ENCODE measurements at places on chromosomes 3 and 15.

DNA sequence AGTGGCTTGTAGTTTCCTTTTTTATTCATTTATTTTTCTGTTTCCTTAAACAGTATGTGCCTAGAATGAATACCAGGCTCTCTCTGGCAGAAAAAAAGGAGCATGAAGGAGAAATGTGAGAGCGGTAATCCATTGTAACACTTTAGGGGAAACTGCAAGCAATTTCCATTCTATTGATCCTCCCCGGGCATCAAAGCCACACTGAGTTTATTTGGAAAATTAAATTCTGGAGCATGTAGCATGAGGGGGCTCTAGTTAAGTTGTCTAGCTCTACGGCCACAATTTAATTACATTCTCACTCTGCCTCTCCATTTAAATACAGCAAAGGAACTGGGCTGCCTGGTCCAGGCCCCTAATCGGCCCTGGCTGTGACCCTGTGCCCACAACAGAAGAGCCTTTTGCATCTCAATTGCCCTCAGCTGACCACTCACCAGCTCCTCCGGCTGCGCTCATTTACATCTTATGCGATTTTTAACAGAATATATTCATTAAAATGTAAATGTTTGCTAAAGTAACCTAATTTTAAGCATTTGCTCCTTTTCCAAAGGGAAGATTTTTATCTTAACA lies 72.9 kb downstream of the MEGF11 start:
- DNase-seq, result no peak

DNA sequence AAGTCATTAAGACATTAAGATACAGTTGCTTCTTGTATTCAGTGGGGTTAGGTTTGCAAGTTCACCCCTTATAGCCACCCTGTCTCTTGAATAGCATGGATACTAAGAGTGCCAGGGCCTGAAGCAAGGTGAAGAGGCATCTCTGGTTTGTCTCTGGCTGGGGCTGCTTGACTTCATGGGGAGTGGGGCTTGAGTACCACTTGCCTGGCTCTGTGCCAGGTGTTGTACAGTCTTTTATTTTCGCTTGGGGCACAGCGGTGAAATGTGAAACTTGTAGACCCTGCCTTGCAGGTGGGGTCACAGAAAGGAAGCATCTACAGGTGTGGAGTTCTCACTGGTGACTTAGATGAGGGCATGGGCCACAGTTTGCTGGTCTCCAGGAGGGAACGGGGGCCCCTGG lies 152.1 kb downstream of the PDE8A start:
- no peak for DNase-seq

DNA sequence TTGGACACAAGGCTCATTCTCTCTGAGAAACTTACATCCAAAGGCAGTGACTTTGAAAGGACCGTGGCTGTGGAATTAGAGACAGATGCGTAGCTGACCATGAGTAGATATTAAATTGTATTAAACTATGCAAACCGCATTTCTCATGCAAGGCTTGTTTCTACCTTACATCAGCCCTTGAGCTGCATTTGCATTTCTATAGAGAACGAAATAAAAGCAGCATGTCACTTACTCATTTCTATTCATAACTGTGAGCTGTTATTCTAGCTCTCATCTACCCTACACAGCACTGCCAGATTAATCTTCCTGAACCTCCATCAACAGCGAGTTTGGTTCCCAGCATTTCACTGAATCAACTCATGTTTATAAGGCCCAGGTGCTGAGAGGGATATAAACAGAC lies 72.3 kb downstream of the THSD4 start:
- DNase-seq, result no peak

GRCh38 chr3:111107662-111108035 lies 36.0 kb downstream of the NECTIN3 start:
- DNase-seq, result no peak

- no peak for DNase-seq
Measured at GRCh38 chr3:13161771-13162535, 88.7 kb upstream of the IQSEC1 start.

GRCh38 chr3:89043406-89043932 lies 64.0 kb upstream of the EPHA3 start:
- DNase-seq, result no peak

DNA sequence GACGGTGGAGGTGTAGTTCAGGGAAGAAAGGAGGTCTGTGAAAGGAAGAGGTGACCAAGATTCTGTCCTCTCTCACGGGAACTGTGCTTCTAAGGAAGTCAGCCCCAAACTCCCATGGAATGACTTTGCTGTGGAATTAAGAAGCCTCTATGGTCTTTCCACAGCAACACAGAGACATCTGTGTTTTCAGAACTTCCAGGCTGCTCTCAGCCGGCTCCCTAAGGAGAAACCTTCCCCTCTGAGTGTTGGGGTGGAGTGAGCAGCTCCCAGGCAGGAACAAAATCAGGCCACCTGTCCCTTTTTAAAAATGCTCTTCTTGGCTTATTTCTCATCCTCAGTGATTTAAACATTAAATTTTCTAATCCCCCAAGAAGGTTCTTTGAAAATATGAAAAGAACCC lies 53.3 kb upstream of the SNRK start:
- no peak for DNase-seq

DNA sequence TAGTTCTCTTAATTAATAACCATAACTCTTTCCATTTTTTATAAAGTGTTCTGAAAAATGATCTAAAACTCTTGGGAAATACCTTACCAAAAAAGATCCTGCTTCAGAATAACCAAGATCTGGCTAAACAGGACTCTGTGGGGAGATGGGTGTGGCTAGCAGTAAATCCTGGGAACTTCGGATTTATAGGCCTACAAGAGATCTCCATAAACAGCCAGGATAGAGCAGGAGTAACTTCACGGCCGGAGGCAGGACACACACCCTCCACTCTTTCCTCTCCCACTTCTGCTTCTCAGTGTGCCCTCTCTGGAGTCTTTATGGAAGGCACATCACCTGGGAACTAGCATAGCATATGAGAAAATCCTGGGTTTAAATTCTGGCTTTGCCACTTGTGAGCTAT lies 309.4 kb upstream of the SOX2 start:
- DNase-seq, result no peak

GRCh38 chr3:141151439-141151838 lies 80.2 kb upstream of the PXYLP1 start:
- no peak for DNase-seq

DNA sequence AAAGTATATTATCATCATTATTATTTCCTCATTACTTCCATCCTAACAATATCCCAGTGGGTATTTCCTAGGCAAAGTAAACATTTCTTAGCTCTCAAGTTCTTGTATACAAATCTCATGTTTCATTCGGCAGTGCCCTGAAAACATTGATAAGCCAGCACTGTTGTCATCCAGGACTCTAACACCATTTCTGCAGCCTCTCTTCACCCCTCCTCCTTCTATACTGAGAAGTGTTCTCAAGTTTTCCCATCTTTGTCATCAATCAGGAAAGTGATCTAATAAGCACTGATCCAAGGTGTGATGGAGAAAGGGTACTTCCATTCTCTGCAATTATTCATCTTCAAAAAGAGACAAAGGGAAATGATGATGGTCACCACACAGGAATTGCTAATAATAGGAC lies 168.4 kb upstream of the CCDC54 start:
- DNase-seq, result no peak

GRCh38 chr3:188233320-188233719 lies 79.4 kb downstream of the LPP start:
- DNase-seq, result no peak

DNA sequence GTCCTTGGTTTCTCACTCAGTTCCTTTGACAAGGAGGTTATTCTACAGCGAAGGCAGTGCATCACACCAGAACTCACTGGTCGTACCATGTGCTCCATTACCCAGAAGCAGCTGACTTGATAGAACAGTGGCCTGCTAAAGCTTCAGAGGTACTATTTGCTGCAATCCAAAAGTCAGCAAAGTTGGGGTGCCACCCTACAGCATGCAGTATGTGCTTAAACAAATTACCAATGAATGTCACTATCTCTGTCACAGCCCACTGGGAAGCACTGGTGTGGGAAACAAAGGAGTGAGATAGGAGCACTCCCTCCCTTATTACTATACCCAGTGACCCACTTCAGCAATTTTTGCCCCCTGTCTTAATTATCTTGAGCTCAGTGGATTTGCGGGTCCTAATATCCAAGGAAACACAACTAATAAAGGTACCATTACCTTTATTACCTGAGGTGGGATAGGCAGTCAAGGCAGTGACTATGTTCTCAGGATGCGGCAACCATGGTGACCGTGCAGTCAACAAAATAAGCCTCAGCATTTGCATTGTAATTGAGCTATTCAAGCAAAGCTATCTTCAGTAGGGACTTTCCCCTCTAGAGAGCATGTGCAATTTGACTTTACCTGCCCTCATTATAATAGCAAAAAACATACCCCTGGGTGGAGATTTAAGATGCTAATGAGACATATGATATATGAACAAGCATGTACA lies 199.4 kb downstream of the OCA2 start:
- no peak for DNase-seq

GRCh38 chr3:16377847-16378302 lies 112.9 kb downstream of the OXNAD1 start:
- DNase-seq, result no peak

DNA sequence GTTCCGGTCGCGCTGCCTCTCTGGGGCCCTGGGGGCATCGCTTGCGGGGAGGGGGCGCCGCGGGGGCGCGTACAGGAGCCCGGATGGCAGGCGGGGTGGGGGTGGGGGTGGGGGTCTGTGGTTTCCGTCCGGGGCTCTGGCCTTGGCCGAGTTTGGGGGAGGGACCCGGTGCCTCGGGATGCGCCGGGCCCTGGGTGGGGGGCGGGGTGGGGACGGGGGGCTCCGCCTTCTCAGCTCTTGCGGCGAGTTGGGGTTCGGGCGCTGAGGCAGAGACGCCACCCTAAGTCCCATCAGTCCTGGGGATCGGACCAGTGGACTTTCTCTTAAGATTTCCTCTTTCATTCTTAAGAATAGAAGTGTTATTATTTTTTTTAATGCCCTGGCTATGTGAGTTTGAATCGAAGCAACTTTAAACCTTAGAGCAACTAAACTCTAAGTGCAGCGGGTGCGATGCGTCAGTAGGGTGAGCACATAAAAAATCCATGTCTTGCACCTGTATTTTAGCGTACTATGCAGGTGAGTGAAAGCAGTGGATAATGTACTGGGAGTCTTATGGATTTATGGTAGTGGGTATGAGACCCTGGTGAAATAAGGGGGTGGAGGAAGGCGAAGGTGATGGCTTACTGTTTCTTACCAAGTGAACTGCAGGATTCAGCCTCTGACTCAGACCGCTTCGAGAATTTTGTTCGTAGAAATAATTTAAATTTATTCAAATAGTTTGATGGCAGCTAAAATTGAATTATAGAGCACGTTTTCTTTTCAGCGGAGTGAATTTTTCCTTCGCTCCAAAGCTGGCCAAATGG lies 762 bp downstream of the CTNNB1 start:
- no peak for DNase-seq

GRCh38 chr3:117651246-117651645 lies 941.7 kb downstream of the TUSC7 start:
- DNase-seq, result no peak

GRCh38 chr3:117553461-117553860 lies 843.9 kb downstream of the TUSC7 start:
- no peak for DNase-seq

DNA sequence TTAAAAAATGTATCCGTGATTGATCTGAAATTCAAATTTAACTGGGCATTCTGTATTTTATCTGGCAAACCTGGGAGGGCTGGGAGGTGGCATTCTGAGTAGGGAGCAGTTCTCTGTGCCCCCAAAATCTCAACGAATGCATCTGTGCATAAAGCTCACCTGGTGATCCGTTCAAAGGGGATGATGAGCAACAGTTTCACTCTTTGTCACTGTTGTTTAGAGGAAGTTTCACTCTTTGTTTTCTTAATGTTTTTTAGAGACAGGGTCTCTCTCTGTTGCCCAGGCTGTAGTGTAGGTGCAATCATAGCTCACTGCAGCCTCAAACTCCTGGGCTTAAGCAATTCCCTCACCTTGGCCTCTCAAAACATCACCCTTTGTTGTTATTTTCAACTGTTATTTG lies 186.7 kb downstream of the SSR3 start:
- no peak for DNase-seq

GRCh38 chr3:175199961-175200360 lies 340.8 kb downstream of the NAALADL2 start:
- DNase-seq, result no peak

- DNase-seq, result peak; percentile 13
Measured at GRCh38 chr3:185561374-185561943, 9.1 kb upstream of the LIPH start.

DNA sequence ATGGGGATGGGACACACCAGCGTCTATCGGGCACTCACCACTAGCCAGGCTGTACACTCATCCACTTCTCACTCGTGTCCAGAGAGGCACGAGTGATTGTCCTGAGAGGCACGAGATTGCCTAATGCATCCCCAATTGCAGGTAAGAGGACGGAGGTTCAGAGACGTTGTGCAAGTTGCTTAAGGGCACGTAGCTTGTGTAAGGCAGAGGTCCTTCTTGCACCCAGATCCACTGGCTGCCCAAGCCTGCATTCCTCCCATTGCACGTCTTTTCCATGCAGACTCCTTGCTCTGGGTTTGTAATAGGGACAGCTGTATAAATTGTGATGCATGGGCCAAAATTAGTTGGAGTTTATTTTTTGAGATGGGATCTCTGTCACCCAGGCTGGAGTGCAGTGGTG lies 264.3 kb downstream of the PLCL2 start:
- DNase-seq, result no peak

DNA sequence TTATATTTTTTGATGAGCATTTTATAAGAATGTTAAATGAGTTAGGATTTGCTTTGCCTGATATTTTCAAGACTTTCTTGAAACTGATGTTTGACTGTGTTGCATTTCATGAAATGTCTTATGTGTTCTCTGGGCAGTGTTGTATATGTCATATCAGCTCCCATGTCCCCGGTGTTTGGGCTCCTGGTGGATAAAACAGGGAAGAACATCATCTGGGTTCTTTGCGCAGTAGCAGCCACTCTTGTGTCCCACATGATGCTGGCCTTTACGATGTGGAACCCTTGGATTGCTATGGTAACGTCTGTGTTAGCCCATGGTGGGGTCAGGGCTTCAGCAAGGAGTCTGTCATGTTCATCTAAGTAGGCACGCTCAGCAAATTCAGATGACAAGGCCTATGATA lies 20.0 kb downstream of the MFSD1 start:
- DNase-seq, result no peak

DNA sequence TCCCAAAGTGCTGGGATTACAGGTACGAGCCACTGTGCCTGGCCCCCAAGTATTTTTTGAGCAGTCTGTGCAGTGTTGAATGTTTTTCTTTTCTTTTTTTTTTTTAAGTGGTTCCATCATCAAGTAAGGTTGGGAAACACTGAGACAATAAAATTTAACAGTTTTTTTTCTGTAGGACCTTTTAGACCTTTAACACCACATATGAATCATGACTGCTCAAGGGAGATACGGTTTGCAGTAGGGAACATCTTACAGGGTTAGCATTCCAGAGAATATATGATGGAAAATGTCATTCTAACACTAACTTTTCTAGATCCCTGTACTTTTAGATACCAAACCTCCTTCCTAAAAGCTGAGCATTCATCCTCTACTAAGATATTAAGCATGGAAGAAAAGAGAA lies 41.7 kb downstream of the SNX4 start:
- DNase-seq, result no peak

Data from hypothalamus (tissue), 51 donors.